ENCODE measurements at places on chromosomes 7 and 10. TPM values are rescaled to one million over a fixed set of nuclear protein-coding genes. Genes with fewer than 3 reads are reported as not detected.
A peak's percentile ranks its signal among the peaks of the same experiment; 100 is the strongest.

GRCh38 chr7:158409816-158410330 lies 177.8 kb downstream of the PTPRN2 start:
- H3K4me1 ChIP-seq, result no peaks in the 10 kb centered on the region
- no peaks in the 10 kb centered on the region for H3K27me3 ChIP-seq
- no peak for DNase-seq
- no peak overlapping the region for H3K27ac ChIP-seq
- H3K36me3 ChIP-seq, result no peaks in the 10 kb centered on the region

DNA sequence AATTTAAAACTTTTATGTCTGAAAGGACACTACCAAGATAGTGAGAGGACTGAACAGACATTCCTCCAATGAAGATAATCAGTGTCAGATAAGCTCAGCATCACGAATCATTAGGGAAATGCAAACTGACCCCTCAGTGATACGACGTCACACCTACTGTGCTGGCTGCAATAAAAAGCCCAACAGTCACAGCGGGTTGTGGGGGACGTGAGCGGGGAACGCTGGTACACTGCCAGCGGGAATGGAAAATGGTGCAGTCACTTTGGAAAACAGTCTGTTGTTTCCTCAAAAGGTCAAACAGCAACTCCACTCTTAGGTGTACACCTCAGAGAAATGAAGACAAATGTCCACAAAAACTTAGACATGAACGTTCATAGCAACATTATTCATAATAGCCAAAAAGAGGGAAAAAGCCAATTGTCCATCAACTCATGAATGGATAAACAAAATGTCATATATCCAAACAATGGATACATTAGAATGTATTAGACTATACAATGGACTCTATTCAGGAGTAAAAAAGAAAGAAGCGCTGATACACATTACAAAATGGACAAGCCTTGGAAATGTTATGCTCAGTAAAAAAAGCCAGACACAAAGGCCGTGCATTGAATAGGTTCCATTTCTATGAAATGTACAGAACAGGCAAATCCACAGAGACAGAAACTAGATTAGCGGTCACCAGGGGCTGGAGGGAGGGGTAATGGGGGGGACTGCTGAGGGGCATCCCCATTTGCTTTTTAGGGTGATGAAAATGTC lies 2.4 kb upstream of the ECHS1 start:
- no peaks in the 10 kb centered on the region for H3K27me3 ChIP-seq
- peaks cover 4% of the 10 kb centered on the region for H3K4me1 ChIP-seq
- DNase-seq, result no peak

GRCh38 chr10:74556072-74556705 lies 270.2 kb upstream of the KAT6B start:
- H3K36me3 ChIP-seq, result no peaks in the 10 kb centered on the region
- H3K4me3 ChIP-seq, result no peak overlapping the region
- no peak for DNase-seq
- H3K27me3 ChIP-seq, result no peaks in the 10 kb centered on the region
- no peaks in the 10 kb centered on the region for H3K4me1 ChIP-seq
- H3K27ac ChIP-seq, result no peak overlapping the region

DNA sequence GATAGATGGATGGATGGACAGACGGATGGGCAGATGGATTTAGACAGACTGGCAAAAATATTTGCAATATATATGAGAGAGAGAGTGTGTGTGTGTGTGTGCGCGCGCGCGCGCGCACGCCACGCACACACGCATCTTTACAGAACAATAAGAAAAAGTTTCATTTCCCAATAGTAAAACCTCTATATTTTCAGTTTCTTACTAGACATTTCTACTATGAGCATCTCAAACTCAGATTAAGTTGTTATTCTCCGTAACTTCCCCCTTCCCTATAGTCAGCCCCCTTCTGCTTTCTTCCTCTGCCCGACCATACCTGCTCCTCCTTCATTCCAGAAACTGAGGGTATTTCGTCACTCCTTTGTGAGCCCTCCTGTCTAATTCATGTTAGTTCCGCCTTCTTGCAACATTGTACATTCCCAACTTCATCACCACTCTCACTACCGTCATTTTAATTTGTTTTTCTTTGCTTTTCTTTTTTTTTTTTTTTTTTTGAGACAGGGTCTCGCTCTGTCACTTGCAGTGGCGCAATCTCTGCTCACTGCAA lies 154.4 kb upstream of the SH2B2 start:
- no peaks in the 10 kb centered on the region for H3K36me3 ChIP-seq
- no peaks in the 10 kb centered on the region for H3K27me3 ChIP-seq
- no peaks in the 10 kb centered on the region for H3K4me1 ChIP-seq
- no peak overlapping the region for H3K4me3 ChIP-seq
- no peak for DNase-seq

DNA sequence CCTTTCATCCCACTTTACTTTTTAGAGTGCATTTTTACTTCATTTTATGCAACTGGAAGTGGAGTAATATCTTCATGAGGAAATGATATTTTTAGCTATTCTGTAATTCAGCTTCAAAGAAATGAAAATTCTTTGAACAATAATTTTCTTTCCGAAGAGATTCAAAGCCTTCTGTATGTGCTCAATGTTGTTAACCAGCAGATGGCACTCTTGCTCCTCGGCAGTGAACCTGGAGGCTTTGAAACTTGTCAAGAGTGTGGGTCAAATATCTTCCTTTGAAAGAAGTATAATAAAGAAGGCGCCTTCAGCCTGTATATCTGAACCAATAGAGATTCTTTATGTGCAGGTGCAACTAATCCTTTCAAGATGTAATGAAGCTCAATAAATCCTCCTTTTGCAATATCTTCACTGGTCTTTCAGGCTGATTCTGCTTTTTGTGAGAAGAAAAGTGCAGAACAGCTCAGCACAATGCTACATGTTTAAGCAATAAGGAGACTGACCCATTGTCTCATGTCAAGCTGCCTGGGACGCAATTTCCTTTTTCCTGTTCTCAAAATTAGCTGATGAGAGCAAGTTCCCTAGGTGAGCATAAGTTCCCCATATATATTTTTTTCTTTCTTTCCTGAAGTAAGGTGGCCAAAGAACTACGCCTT lies 258.4 kb downstream of the SEMA3A start:
- no peaks in the 10 kb centered on the region for H3K36me3 ChIP-seq
- DNase-seq, result peak; percentile 31
- no peaks in the 10 kb centered on the region for H3K4me1 ChIP-seq

CYP26C1 gene
- total RNA-seq, result 1.1 TPM

Measured in prostate gland (tissue), 2 donors.